Natural killer cell (primary cell): ENCODE measurements at places on chromosomes 5 and 9.

DNA sequence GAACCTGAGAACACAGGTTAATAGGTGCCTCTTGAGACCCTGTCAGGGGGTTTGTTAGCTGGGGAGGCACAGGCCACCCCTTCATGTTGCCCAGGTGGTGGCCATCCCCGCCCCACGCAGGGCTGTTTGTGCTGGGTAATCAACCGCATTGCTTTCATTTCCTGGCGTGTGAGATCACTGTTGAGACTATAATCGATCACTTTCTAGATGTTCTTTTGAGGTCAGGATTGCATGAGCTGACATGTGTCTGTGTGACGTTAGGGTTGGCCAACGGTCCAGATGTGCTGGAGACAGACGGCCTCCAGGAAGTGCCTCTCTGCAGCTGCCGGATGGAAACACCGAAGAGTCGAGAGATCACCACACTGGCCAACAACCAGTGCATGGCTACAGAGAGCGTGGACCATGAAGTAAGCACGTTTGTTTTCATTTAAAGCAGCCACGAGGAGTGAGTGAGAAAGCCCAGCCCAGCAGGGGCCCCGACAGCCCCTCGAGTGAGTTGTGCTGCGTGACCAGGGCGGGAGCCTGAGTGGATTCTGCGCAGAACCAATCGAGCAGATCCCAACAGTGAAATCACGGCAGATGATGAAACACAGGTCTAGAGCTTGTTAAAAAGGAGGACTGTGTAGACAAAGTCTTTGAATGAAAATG is 115.0 kb upstream of the CACNA1B start:
- DNase-seq: no peak

DNA sequence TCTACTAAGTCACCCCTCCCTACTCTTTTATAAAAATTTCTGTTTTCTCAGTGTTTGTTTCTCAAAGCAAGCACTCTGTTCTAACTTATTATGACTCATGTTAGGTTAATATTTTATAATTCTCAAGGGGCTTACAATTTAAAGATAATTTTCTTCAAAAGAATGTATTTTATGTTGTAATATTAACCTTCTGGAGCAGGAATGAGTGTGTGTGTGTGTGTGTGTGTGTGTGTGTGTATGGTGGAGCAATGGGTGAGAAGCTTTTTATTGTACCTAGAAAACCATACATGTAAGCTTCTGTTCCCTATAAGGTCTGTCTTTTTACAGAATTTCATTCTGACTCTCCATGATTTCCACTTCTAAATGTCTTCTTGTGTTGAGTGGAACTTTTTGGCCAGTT is 63.0 kb downstream of the PBX3 start:
- DNase-seq: no peak

DNA sequence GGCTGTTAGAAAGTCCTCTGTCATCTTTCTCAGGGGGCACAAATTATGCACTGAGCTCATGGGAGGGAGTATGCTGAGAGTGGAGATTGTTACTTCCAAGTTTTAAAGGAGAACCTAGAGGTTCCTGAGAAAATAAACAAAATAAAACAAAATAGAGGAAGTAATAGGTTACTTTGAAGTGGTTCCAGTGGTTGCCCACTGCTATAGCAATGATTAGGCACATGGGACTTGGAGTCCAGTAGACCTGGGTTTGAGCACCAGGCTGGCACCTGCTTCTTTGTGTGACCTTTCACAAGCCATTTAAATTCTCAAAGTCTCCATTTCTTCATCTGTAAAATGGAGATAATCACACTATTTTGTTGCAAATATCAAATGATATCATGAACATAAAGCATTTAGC is 13.8 kb upstream of the CDC23 start:
- no peak for DNase-seq

DNA sequence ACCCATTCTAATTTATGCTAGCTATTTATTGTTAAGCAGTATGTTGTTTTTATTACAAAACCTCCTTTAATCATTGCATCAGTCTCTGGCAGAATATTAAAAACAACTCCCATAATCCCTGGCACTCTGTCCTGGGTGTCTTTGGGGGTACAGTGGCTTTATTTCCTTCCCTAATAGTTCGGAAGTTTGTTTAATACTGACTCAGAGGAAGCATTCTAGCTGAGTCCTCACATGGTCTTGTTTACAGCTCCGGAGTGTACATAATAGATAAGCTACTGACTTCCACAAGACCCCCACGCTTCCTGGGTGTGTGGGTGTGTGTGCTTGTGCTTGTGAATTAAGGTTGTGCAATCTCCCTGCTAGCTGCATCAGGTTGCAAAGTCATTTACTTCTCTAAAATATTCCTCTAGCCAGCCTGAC is 149.8 kb upstream of the CDKN2B start:
- no peak for DNase-seq

GRCh38 chr5:77095189-77095588 is 8.1 kb upstream of the ZBED3 start:
- DNase-seq: no peak

DNA sequence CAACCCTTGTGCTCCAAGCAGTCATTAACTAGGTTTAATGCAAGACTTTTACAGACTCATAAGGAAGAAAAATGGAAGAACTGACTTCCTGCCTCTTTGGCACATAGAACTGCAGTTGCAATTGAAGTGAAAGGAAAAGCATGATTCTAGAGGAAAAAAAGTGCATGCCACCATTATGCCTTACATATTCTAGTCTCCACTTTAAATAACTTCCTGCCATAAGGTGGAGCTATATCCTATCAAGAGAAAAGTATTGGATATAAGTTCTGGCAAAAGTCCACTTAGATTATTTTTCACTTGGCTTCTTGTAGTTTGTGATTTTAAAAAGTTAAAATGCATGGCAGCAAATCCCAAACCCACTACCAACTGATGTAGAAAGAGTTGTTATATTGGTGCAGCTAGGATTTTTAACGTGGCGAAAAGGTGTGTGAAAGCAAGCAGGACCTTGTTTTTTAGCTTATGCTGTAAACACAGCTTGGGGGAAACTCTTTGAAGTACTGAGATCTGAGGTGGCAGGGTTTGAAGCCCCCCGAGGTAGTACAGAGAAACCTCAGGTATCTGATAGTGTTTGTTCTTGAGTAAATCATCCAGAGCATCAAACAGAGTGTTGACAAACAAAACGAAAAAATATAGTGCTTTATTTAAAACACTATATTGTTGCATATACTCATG is 117.9 kb downstream of the ANXA1 start:
- DNase-seq: no peak

GRCh38 chr5:154133591-154133990 is 56.9 kb upstream of the GALNT10 start:
- DNase-seq: no peak

DNA sequence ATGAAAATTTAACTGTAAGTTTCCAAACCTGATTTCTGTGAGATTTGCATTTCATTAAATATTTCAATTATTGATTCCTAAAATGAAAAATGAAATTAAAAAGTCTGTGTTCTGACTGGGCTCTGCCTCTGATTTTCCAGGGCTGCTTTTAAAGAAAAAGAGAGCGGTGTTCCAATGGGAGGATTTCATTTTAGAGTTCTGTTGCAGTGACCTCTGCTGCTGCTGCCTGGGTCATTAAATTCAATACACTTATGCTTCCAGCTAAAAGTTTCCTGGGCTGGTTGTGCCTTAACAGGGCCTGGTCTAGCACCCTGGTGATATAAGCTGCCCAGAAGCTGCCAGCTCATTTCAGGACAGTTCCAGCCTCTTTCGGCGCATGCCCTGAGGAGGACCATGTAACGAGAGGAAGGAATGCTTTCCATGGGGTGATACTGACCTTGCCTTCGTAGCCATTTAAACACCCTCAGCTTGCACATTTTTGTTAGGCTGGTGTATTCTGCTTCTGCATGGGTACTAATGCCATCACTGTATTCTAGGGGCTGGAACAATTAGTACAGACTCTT is 93.3 kb downstream of the TMEM174 start:
- no peak for DNase-seq

DNA sequence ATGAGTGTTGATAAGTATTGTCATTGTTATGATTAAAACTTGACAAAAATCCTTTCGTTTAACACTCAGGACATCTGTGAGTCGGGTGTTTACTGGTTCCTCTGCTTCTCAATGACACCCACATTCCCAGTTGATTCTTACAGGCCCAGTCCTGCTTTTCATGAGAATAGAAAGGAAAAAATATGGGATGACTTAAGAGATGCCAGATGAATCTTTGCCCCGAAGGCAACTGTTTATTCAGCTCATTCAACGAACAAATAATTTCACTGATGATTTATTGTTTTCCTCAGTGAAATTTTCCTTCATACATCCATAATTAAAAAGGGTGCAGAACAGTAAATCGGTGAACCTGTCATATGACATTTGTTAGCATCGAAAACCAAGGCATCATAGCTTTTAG is 452.4 kb upstream of the WWC1 start:
- no peak for DNase-seq

DNA sequence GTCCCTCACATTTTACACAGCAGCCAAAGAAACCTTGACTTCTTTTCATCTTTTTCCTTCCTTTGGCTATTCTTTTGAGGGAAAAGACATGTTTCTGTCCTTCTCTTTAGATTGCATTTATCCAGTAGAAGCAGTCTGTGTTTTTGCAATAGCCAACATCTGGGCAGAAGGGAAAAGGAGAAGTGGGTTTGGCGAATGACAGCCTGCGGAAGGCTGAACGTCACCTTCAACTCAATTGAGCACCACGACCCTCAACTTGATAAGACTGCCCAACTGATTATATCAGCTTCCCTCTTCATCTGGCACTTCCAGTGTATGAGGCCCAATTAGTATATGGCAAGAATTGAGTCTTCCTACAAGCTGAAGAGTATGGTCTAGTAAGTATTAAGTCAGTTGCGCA is 1997.6 kb upstream of the WWC1 start:
- no peak for DNase-seq

DNA sequence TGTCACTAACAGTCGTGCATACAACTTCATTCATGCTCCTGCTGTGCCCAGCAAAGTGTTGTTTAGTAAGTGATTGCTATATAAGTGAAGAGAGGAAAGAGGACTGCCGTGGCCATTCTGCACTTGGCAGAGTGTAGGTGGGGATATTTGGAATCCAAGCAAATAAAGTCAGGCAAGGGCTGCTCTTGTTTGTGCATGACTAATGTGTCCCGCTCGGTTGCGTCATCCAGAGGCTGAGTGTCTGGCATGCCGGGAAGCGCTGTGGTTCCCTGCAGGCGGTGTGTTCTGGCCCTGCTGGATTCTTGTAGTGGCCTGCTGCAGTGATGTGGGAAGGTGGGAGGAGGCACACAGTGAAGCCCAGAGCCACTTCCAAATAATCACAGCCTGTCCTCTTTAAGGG is 136.9 kb upstream of the ANKH start:
- DNase-seq: no peak

DNA sequence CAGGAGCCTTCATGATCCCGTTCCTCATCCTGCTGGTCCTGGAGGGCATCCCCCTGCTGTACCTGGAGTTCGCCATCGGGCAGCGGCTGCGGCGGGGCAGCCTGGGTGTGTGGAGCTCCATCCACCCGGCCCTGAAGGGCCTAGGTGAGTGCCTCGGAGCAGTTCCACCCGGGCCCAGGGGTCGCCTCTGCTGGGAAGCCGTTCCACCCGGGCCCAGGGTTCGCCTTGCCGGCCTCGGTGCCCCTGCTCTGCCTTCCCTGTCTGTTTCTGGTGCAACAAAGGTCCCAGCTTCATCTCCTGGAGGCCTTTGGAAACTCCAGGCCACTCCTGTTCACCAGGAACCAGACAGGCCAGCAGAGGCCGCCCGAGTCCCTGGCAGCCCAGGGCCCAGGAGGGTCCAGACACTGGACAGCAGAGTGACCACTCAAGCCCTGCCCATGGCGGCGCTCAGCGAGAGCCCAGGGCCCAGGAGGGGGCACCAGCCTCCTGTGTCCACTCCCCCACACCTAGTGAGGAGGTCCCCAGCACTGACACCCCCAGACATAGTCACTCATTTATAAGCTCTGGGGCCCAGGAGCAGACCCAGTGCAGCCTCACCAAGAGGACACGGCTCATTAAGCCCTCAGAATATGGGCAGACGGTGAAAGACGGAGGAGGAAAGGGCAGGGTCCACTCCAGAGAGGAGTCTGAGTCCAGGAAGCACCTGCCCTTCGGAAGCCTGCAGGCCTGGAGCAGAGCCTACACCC is 7.5 kb downstream of the SLC6A19 start:
- DNase-seq: no peak

GRCh38 chr5:3862906-3863305 is 267.3 kb downstream of the IRX1 start:
- DNase-seq: no peak

DNA sequence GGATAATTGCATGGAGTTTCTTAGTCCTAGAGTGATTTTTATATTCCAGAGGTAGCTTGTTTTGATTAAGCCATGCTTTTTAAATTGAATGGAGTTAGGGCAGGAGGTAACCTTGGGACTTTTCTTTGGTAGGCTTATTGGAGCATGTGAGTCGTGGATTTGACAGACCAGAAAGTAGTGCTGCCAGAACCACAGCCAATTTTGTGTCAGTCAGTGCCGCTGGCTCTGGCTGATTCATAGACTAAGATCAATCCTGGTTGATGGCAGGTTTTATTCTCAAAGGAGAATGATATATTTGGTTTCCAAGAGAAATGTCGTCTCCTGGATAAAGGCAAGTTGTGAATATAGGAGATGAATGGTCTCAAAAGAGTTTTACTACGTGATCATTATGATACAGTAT is 20.3 kb downstream of the RAI14 start:
- no peak for DNase-seq

GRCh38 chr5:98573834-98574320 is 199.6 kb upstream of the RGMB start:
- no peak for DNase-seq

DNA sequence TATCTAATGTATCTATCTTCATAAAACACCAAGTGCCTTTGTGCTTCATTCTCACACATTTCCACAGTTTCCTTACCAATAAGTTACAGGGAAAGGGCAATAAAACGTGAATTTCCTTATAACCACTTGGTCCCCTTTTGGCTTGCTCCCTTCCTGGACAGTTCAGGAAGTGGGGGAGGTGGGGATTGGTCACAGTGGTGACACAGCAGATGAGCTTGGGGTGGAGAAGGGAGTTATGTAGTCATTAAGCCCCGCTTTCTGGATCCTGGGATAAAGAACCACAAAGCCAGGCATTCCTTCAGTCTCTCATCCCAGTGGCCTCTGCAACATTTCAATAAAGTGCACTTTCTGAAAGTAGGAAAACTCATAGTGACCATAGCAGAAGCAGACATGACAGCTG is 47.1 kb upstream of the FYB1 start:
- no peak for DNase-seq

- DNase-seq: no peak
Observed at GRCh38 chr5:172481011-172481800, 26.9 kb upstream of the SH3PXD2B start.

DNA sequence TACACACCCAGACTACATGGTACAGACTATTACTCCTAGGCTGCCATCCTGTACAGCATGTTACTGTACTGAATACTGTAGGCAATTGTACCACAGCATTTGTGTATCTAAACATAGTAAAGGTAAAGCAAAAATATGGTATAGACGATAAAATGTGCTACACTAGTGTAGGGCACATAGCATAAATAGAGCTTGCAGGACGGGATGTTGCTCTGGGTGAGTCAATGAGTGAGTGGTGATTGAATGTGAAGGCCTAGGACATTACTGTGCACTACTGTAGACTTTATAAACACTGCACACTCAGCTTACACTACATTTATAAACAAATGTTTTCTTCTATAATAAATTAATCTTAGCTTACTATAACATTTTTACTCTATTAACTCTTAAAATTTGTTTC is 25.6 kb downstream of the ANKRD55 start:
- no peak for DNase-seq

GRCh38 chr9:118457171-118458000 is 753.2 kb downstream of the TLR4 start:
- no peak for DNase-seq

GRCh38 chr5:148875205-148875875 is 48.9 kb downstream of the ADRB2 start:
- no peak for DNase-seq

- peak; percentile 34 for DNase-seq
Observed at GRCh38 chr9:33166231-33167083, 679 bp downstream of the B4GALT1 start.
